Activated naive CD8-positive, alpha-beta T cell treated with anti-CD3 and anti-CD28 coated beads, Interleukin-2, amount 50 U/mL, for 24 hours (primary cell): ENCODE measurements at places on chromosomes 3 and 15.

DNA sequence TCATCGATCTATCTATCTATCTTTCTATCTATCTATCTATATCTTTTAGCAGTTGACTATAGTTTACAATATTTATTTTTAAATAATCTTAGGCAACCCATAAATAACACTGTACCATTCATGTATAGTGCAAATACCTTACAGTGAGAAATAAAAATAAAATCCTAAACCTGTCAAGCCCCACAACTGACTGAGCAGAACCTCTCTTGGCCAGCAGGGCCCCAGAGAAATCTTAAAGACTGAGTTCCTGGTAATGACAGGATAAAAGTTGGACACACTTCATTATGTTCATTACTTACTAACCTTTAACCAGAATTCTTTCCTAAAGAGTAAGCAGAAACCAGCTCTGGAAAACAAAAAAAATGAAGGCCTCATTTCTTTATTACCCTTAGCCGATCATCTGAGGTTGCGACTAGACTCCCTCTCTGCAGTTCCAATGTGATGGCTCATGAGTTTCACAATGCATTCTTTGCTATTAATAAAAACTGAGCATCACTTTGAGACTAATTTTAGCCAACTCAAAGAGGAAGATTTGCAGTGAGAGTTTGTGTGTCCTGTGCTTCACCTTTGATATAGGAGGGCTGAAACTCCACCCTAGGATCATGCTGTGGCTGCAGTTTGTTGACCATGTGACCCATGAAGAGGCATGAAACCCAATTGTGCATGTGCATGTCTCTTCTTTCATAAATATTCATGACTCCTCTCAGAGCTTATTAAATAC lies 1072.0 kb downstream of the NSUN3 start:
- no peak for DNase-seq

- no peak for DNase-seq
These were observed 92.0 kb downstream of the GABRG3 start for GRCh38 chr15:27062951-27063350.

GRCh38 chr3:132284781-132285619 lies 32.2 kb upstream of the ACP3 start:
- no peak for DNase-seq

DNA sequence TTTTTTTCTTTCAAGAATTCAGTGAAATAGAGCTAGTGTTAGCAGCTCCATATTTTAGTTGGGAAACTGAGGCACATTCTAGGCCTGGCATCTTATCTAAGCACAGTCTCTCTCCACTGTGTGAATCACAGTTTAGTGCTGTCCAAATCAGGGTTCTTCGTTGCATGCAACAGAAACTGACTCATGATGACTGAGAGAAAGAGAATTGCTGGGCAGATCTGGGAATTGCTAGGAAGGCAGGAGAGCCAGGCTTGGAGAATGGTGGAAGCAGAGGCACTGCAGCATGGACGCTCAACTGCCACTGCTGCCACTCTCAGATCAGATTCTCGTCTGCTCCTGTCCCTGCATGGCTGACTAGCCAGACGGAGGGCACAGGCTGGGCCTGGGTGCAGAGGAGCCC lies 40.7 kb upstream of the CHST2 start:
- no peak for DNase-seq

DNA sequence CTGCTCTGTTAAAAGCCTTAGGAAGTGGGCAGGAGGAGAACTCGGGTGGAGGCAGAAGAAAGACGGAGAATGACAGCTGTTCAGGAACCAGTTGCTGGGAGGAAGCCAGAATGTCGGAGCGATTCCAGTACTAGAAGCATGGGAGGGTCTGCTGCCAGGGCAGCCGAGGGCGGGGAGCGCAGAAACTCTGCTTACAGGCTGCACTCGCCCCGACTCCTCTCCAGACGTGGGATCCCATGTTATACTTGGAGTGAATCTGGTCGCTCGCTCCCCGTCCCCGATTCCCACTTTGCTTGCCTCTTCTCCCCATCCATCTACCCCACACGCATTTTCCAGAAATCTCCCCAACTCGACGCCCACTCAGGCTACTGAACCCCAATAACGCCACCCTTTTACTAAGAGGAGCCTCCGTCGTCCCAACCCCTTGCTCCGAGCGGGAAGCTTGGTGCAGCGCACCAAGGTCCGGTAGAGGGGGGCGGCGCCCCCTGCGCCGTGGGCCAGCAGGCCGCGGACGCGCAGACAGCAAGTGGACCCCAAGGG lies 665 bp downstream of the GATM start:
- no peak for DNase-seq

DNA sequence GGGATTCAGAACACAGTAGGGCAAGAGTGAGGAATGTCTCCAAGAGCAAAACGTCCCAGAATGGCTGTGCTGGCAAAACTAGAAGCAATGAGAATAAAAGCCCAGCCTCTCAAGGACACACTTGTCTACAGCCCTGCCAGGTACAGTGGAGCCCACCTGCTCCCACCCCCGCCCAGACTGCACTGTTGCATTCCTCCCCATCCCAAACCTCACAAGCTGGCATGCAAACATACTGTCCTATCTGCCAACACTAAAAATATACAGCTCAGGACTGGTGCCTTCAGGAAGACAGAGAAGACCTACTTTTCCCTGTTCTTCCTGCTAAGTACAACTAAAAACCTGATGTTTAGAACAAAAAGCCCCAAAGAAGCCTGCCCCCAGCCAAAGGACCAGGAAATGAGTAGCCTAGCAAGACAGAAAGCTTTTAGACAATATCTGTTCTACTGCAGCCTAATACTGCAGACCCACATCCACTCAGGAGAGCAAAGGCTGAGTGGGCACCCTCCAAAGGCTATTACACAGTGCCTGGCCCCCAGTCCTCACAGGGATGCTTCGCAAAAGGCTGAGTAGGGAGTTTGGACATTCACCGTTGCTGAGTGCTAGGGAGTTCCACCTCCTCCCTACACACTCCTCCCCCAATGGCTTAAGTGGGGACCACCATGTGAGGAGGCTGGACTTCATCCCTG lies 13.5 kb downstream of the OCA2 start:
- DNase-seq: no peak

DNA sequence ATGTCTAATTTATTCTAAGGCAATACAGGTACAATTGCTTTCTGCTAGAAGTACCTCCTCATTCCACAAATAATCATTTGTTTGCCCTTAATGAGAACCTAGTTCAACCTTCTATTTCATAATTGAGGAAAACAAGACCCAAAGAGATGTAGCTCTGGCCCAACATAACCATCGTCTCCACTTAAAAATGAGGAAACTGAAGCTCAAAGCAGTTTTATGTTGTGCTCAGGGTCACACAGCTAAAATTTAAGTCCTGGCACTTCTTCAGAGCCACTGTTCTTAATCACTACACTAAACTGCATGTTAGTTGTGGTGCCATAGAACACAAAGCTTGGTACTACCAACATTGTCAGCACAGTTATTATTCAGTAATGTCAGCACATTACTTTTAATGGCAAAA lies 108.0 kb downstream of the SERPINI1 start:
- no peak for DNase-seq

DNA sequence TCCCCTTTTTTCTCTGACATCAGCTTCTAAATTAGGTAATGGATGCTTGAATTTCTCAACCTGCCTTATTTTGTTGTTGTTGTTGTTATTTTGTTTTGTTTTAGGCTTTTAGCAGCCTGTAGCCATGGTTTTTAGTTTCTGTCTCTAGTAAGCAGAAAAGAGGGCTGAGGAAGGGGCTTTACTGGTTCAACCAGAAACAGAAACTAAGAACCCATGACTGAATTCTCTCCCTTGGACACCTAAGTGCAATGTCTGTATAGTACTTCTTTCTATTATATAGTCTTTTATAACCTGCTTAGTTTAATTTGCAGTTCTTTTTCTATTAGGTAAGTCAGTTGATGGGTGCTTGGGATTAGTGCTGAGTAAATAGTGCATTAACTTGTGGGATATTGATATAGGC lies 129.0 kb downstream of the BBX start:
- no peak for DNase-seq

- DNase-seq: no peak
These were observed 123.0 kb upstream of the STAC start for GRCh38 chr3:36257158-36257852.

- DNase-seq: no peak
These were observed 237.7 kb downstream of the CTNNB1 start for GRCh38 chr3:41436983-41437382.

- DNase-seq: no peak
These were observed 386.0 kb upstream of the NECTIN3 start for GRCh38 chr3:110685630-110686029.

GRCh38 chr3:192275741-192276355 lies 451.5 kb downstream of the FGF12 start:
- no peak for DNase-seq

DNA sequence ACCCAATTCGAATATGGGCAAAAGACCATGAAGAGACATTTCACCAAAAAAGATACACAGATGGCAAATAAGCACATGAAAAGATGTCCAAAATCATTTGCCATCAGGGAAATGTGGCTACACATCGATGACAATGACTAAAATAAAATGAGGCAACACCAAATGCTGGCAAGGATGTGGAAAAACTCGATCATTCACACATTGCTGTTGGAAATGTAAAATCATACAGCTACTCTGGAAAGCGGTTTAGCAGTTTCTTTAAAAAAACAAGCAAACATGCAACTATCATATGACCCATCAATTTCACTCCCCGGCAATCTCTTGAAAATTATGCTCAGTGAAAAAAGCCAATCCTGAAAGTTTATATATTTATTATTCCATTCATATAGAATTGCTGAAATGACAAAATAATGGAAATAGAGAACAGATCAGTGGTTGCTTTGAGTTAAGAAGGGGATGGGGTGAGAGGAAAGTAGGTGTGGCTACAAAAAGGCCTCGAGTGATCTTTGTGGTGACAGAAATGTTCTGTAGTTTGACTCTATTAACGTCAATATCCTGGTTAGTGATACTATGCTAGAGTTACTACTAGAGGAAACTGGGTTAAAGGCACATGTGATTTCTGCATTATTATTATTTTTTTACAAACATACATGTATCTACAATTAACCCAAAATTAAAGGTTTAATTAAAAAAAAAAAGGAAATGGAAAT lies 45.0 kb downstream of the DLG1 start:
- DNase-seq: no peak

DNA sequence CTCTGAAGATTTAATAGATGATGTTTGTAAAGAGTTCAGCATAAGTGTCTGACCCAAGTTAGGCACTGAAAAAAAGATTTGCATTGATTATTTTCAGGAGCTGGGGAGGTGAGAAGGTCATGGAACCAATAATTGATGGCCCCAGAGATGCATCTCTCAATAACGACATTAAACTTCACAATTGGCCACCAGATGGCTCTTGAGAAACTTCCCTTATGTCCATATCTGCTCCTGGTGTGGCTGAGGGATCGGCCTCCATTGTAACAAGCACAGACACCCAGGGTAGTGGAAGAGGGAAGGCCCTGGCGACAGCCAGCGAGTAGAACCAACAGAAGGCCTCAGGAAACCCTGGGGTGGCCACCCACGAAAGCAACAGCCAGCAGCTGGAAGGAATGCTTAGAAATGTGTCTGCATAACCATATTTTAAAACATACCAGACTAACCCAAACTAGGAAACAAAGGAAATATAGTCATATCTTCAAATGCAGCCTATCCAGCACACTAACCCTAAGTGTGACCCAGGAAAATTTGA lies 536.7 kb downstream of the SOX2 start:
- DNase-seq: no peak

GRCh38 chr3:186307594-186308221 lies 54.3 kb downstream of the DGKG start:
- DNase-seq: peak; percentile 7

DNA sequence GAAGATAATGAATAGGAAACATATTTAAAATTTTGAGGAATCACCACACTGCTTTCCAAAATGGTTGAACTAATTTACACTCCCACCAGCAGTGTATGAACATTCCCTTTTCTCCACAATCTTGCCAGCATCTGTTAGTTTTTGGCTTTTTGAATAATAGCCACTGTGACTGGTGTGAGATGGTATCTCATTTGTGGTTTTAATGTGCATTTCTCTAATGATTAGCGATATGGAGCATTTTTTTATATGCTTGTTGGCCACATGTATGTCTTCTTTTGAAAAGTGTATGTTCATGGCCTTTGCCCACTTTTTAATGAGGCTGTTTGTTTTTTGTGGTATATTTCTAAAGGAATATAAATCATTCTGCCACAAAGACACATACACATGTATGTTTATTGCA lies 166.3 kb downstream of the NECTIN3 start:
- no peak for DNase-seq

DNA sequence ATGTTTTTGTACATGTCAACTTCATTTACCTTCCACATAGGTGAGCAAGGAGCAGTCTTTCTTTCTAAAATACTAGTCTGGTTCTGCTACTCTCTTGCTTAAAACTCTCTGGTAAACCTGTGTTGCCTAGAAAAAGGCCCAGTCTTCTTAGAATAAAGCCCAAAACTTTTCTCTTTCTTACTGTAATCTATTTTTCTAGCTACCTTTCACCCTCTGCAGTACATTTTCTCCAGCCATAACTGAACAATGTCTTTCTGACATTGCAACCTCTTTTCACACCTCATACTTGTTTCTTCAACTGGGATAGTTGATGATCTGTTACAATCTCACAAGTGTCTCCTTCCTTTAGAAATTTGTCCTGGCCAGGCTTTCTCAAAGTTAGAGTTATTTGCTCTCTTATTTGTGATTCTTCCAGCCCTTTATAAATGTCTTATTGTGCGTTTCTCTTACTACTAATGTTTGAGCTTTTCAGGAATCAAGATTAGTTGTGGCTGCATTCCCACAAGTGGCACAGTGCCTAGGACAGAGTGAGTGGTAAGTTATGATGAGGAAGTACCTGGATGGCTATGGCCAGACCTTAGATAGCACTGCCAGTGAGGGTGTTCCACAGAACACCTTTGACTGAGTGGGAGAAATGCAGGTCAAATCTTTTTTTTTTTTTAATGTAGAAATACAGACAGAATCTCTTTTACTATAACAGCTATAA lies 313.4 kb upstream of the SATB1 start:
- no peak for DNase-seq

DNA sequence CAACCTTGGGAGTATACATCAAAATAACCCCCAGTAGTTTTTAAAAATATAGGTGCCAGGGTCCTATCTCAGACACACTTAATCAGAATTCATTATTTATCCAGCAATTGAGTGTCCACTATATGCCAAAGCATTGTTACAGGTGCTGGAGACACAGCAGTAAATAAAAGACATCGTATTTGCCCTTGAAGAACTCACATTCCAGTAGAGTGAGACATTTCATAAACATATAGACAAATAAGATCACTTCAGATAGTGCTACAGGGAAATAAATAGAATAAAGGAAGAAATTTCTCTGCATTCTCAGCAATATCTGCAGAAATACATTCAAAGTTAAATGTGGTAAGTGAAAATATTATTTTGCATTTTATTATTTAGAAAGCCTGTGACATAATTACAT lies 34.1 kb upstream of the ANKRD28 start:
- no peak for DNase-seq
